ENCODE measurements at places on chromosomes 3 and 15.

GRCh38 chr3:43247561-43248184 lies 38.7 kb upstream of the SNRK start:
- no peak for DNase-seq

GRCh38 chr15:51969728-51970127 lies 1.9 kb downstream of the LEO1 start:
- no peak for DNase-seq

- DNase-seq, result peak; percentile 87
Observed at GRCh38 chr3:53846134-53846850, at the start of the genes CHDH and IL17RB. TSS of gene CHDH (minus strand) at chr3:53846419. CDS start at chr3:53824008, 22,411 bp downstream. TSS of gene IL17RB (plus strand) at chr3:53846568. CDS start at chr3:53846589, 21 bp downstream.

DNA sequence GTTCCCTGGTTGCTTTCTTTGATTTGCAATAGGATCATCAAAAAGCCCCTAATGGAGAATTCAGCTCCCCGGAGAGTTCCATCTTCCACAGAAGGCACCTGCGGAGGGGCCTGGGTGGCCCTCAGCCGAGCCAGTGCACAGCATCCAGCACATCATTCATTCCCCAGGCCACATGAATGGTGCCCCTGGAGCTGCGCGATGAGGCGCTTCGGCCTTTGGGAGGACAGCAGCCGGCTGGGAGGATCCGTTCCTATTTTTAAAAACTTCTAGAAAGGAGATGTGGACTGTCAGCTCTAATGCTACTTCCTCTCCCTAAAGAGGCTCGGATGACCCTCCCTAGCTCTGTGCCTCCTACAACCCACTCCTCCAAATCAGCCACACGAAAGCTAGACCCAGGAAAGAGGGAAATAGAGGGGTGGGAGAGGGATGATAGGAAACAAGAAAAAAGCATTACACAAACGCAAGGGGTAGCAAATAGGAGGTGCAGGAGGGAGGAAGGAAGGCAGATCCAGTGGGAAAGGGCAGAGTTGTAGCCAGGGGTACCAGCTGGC lies 20.3 kb downstream of the EHD4 start:
- DNase-seq, result no peak

- no peak for DNase-seq
Observed at GRCh38 chr15:40878785-40879184, 4.8 kb upstream of the RHOV start.
